T-cell (primary cell): ENCODE measurements at places on chromosomes 5 and 9. TPM values are rescaled to one million over a fixed set of nuclear protein-coding genes. Genes with fewer than 3 reads are reported as not detected.

DNA sequence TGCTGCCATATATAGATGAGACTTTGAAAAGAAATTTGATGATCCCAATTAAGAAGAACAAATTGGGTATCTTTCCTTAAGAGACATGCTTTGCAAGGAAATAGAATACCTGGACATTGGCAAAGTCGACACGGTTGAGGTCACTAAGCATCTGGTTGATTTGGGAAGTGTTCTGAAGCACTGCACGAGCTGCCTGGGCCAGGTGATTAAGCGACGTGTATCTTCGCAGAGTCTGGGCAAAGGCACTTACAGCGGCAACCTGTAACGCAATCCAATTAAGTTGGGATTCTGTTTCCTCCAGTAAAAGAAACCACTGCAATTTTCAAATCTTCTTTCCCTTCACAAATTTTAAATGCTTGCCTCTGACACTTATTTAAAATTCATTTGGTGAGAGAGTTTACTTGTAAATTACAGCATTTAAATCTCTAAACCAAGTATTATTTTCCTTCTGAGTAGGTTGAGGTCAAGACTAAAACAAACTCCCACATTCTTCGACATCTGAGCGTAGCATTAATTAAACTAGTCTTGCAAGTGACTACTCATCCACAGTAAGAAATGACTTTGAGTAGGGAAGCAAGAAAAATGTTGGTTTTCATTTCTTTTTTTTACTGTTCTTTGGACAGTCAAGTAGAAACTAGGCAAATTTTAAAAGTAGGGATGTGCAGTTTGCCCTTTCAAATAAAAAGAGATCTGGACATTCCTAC lies 262.8 kb downstream of the RFX3 start:
- DNase-seq, result no peak

DNA sequence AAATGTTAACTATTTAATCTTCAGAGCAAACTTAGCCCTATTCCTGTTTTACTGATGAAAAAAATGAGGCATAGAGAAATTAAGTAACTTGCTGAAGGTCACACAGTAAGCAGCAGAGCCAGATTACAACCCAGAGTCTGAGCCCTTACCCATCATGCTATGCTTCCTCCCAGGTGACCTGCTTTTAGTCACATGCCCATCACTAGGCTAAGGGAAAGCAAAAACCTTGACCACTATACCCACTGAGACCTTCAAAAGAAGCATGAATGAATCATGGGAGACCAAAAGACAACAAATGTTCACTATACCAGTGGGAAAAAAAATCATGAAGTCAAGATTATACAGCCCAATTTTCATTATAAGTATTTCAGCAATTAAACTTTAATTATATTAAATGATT lies 5.3 kb upstream of the HAUS6 start:
- DNase-seq, result no peak

- DNase-seq, result no peak
Measured at GRCh38 chr5:1536871-1537602, 13.3 kb upstream of the LPCAT1 start.

DNA sequence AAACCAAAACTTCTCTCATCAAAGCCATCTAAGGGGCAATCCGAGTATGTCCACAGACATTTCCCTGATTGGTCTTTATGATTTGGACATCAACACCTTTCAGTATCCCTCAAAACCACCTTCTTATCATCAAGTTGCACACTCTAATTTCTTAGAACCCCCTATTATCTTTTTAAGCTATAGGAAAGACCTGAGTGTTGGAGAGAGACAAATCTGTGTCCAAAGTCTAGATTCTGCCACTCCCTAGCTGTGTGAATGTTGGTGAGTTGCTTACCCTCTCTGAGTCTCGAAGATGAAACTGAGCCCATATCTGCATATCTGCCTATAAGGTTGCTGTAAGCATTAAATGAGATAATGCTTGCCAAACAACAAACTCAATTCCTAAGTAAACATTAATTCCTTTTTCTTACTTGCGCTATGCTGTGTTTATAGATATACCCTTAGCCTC lies 159.1 kb downstream of the DOCK8 start:
- DNase-seq, result no peak

DNA sequence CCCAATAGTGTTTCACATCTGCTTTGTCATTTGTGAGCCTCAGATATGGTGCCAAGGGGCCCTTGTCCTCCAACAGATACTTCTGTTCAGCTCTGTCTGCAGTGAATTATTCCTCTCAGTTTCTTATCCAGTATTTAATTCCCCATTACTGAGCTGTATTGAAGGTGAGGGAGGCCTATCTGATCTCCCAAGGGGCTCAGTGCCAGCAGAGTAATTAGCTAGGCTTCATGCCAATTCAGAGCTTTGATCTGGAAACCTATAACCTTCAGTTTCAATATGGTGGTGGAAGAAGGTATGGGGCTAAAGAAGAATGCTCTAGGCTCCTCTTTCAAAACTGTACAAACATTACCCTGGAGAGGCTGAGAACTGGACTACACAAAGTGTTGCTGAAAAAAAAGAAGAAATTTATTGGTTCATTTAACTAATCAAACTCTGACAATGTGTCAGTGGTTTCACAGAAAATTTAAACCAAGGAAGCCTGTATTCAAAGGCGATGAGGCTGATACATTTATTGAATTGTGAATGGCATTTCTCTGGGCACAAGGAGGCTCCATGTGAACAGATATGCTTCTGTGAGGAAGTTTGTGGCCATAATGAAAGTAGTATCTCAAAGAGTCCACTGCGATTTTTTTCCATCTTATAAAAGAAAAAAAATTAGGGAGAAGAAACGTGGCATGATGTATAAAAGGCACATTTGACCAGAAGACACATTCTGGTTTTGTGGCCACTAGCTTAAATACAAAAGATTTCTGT lies 397.8 kb downstream of the TLE4 start:
- DNase-seq, result no peak

GRCh38 chr5:75985077-75985476 lies 98.1 kb upstream of the SV2C start:
- DNase-seq, result no peak

GRCh38 chr9:125529589-125530515 lies 177.2 kb downstream of the MAPKAP1 start:
- no peak for DNase-seq

The F2R gene
- 5.8 TPM for total RNA-seq

The TMC1 gene
- total RNA-seq, result not detected

The ZNF608 gene
- total RNA-seq, result 1.0 TPM

The ALDH1A1 gene
- 0.95 TPM for total RNA-seq
